ENCODE measurements at places on chromosomes 6 and 20. TPM values are rescaled to one million over a fixed set of nuclear protein-coding genes. Genes with fewer than 3 reads are reported as not detected.

Gene PTGIS
- total RNA-seq: 0.10 TPM

Gene MCHR2
- not detected for total RNA-seq

Gene SLC12A5
- total RNA-seq: 3.1 TPM

Gene SYCP2
- total RNA-seq: 0.13 TPM

Gene CST4
- total RNA-seq: not detected

DNA sequence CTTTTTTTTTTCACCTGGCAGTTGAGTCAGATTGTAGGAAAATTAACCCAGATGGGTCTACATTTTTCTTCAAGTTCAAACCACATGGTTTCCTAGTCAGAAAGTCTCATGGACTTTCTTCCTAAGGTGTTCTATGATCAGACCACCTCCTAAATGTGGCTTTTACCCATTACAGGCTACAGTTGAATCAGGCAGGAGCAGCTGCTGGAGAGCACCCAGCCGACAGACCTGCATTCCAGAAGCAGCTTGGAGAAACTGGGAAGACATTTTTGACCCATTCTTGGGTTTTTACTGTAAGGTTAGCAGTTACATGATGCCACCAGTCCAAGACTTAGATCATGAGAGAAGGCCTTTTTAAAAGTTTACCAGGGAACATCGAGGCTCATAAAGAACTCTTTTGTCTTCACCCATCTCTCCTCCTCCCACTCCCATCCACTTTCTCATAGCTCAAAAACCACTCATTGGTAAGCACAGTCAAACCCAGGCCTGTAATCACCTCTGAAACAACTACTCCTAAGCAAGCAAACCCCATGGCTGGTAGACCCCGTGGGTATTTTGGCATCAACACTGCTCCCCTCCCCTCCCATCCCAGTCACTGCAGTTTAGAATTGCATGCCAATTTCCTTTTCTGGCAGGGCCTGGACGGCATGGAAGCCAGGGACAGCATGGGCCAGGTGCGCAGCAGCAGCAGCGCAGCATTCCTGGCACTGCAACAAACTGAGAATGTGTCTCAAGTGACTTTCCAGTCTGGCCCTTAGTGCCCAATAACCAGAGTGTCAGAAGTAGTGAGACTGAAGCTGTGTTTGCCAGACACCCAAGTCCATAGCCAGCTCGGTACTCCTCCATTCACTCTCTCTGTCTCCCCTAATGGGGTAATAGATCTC, 113.7 kb downstream of the CLIC5 start:
- H3K27me3 ChIP-seq: no peaks in the 10 kb centered on the region
- no peak for DNase-seq
- H3K4me1 ChIP-seq: no peaks in the 10 kb centered on the region
- no peak overlapping the region for H3K27ac ChIP-seq
- no peak overlapping the region for H3K4me3 ChIP-seq

GRCh38 chr6:41780551-41781365, at the start of gene PRICKLE4:
Gene PRICKLE4, plus strand, starts transcription at chr6:41780782. Its CDS starts 2,692 bp downstream, at chr6:41783474.
- peak within 1 kb of the TSS; percentile 74 for H3K4me3 ChIP-seq
- no peak for DNase-seq
- no peak within 1 kb of the TSS for H3K27ac ChIP-seq

DNA sequence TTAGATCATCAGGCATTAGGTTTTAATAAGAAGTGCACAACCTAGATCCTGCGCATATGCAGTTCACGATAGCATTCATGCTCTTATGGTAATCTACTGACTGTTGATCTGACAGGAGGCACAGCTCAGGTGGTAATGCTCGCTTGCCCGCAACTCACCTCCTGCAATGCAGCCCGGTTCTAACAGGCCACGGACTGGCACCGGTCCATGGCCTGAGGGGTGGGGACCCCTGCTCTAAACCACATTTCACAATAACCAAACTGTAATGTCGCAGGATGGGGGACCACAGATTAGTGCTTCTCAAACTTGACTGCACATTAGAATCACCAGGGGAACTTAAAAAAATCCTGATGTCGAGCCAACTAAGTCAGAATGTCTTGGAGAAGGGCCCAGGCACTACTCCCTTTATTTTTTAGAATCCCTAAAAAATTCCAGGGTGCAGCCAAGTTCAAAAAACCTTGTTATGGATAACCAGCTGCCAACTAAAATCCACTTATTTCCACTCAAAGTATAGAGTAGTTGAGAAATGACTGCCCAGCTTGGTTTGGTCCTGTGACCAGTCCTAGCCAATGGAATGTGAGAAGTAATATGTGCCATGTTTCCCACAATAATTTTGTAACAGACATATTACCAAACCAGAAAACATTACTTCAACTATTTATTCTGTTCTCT, 3.1 kb downstream of the SHPRH start:
- no peaks in the 10 kb centered on the region for H3K36me3 ChIP-seq
- H3K27ac ChIP-seq: no peak overlapping the region
- H3K27me3 ChIP-seq: no peaks in the 10 kb centered on the region

DNA sequence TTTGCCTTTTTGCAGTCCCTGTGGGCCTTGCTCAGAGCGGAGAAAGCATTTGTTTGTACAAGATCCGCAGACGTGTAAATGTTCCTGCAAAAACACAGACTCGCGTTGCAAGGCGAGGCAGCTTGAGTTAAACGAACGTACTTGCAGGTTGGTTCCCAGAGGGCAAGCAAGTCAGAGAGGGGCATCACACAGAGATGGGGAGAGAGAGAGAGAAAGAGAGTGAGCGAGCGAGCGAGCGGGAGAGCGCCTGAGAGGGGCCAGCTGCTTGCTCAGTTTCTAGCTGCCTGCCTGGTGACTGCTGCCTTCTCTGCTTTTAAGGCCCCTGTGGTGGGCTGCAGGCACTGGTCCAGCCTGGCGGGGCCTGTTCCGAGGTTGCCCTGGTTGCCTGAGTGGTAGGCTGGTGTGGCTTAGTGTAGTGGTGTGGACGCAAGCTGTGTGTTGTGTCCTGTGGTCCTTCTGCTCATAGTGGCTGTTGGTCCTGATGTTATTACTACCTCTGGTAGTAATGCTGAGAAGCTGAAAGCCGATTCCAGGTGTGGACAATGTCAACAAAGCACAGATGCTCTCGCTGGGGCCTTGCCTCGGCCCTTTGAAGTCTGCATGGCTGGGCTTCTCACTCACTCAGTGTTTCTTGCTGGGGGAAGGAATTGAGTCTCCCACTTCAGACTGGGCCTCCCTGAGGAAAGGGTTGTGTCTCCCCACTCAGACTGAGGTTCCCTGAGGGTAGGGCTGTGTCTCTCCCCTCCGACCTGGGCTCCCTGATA, 12.1 kb downstream of the VEGFA start:
- H3K27ac ChIP-seq: no peak overlapping the region
- no peak for DNase-seq
- no peak overlapping the region for H3K4me3 ChIP-seq
- peaks cover 25% of the 10 kb centered on the region for H3K36me3 ChIP-seq

- peak; percentile 43 for DNase-seq
- H3K4me3 ChIP-seq: peak overlapping the region; percentile 96
- peak overlapping the region; percentile 97 for H3K27ac ChIP-seq
- peaks cover 6% of the 10 kb centered on the region for H3K36me3 ChIP-seq
These were observed 1.4 kb downstream of the AKIRIN2 start for GRCh38 chr6:87700397-87701343.

- no peaks in the 10 kb centered on the region for H3K36me3 ChIP-seq
- H3K27me3 ChIP-seq: no peaks in the 10 kb centered on the region
- H3K27ac ChIP-seq: no peak overlapping the region
- no peaks in the 10 kb centered on the region for H3K4me1 ChIP-seq
These were observed 729.1 kb upstream of the NRSN1 start for GRCh38 chr6:23396949-23397348.

- no peak overlapping the region for H3K27ac ChIP-seq
- no peaks in the 10 kb centered on the region for H3K27me3 ChIP-seq
- no peak overlapping the region for H3K4me3 ChIP-seq
- H3K4me1 ChIP-seq: no peaks in the 10 kb centered on the region
- DNase-seq: peak; percentile 50
These were observed 531.3 kb upstream of the JAG1 start for GRCh38 chr20:11204926-11205768.

DNA sequence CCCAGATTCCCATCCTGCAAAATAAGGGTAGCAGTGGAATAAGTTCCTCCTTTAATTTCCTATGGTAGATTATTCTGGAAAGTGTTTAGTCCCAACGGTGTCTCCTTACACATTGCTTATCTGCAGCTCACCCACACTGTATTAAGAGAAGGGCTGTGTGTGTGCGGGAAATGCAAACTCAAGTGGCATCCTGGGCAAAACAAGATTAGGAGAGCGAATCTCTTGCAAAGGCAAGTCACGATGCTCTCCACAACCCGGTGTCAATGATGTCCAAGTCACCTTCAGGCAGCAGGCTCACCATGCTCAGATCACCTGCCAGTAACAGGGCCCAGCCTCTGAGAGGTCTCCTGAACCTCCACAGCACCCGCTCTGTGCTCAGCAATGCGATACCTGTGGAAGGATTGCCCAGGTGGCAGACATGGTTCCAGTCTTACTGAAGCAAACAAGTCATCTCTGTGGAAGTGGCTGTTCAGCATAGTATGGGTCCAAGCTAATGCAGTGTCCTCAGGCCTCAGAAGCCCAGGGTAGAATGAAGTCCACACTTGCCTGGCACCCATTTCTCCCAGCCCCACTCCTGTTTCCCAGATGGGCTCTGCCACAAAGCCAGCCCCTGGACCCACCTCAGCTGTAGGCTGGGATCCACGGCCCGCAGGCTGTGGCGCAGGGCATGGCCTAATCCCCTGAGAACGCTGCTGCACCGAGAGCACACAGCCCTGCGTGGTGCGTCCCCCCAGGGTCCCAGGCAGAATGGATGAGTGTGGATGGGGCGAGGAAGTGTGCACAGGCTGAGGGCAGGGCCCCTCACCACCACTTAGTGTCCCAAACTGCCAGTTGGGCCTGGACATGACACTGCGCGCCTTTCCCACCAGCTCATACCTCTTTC, 101.2 kb downstream of the PXDC1 start:
- H3K4me1 ChIP-seq: no peaks in the 10 kb centered on the region
- H3K36me3 ChIP-seq: no peaks in the 10 kb centered on the region
- no peak overlapping the region for H3K4me3 ChIP-seq
- H3K27ac ChIP-seq: no peak overlapping the region

- H3K27ac ChIP-seq: no peak overlapping the region
- no peaks in the 10 kb centered on the region for H3K4me1 ChIP-seq
- DNase-seq: no peak
- H3K4me3 ChIP-seq: no peak overlapping the region
- no peaks in the 10 kb centered on the region for H3K27me3 ChIP-seq
These were observed 49.9 kb downstream of the FAM50B start for GRCh38 chr6:3899061-3899460.

DNA sequence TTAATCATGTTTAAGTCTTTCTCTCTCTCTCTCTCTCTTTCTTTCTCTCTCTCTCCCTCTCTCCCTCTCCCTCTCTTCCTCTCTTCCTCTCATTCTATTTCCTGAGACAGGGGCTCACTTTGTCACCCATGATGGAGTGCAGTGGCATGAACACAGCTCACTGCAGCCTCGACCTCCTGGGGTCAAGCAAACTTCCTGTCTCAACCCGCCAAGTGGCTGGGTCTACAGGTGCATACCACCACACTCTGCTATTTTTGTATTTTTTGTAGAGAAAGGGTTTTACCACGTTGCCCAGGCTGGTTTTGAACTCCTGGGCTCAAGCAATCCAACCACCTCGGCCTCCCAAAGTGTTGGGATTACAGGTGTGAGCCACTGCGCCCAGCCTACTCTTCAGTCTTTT, 15.7 kb upstream of the RPS10 start:
- DNase-seq: no peak
- H3K4me3 ChIP-seq: no peak overlapping the region
- no peaks in the 10 kb centered on the region for H3K27me3 ChIP-seq
- H3K27ac ChIP-seq: no peak overlapping the region
- no peaks in the 10 kb centered on the region for H3K36me3 ChIP-seq

GRCh38 chr6:112841553-112842329, 494.6 kb downstream of the RFPL4B start:
- peak overlapping the region; percentile 24 for H3K27ac ChIP-seq
- DNase-seq: peak; percentile 9
- no peak overlapping the region for H3K4me3 ChIP-seq
- H3K4me1 ChIP-seq: peaks cover 14% of the 10 kb centered on the region

DNA sequence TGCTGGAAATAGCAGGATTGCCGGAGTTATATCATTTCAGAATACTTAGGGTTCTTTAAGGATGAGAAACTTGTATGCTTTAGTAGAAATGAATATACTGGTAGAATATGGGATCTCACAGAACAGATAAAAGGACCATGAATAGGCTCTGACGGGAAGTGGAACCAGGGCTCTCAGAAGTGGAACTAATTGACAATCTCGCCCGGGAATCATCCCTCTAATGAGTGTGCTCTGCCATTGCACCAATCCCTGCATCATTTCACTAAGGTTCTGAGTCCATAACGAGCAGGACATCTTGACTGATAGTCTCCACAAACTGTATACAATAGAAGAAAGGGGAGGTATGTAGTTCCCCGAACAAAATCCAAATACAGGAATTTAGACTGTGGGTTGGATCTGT, 150.1 kb downstream of the COL9A1 start:
- H3K27ac ChIP-seq: no peak overlapping the region
- H3K27me3 ChIP-seq: no peaks in the 10 kb centered on the region
- H3K4me3 ChIP-seq: no peak overlapping the region
- H3K36me3 ChIP-seq: no peaks in the 10 kb centered on the region
- H3K4me1 ChIP-seq: no peaks in the 10 kb centered on the region

- no peak for DNase-seq
- H3K36me3 ChIP-seq: no peaks in the 10 kb centered on the region
- H3K27me3 ChIP-seq: no peaks in the 10 kb centered on the region
These were observed 481.1 kb downstream of the BMP2 start for GRCh38 chr20:7248281-7249201.

DNA sequence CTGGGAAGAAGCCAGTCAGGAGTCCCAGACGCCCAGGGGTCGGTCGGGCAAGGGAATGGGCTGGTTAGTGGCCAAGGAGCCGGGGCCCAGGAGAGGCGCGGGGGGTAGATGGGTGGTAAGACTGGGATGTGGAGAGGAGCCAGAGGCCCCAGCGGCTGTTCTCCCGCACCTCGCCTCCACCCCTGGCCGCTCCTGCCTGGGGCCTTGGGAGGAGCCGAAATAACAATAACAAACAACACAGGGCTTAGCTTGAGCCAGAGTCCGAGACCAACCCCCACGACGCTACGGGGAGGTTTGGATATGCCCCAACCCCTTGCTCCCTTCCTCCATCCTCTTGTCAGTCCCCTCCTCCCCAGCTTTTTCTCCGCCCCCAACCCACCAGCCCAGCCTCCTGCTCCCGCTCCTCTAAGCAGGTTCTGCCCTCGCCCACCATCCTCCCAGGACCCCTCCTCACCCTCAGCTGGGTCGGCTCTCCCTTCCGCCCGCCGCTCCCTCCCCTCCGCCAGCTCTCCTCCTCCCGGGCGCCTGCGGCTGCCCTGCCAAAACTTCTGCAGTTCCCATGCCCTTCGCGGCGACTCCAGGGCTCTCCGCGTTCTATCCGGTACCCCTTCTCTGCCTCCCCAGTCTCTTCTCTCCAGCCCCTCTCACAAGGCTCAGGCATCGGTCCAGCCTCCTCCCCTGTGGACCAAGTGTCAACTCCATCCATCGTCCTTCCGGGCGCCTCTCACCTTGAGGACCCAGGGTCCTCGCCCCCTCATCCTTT, 1.1 kb downstream of the RNF39 start:
- no peak overlapping the region for H3K4me3 ChIP-seq
- peaks cover 19% of the 10 kb centered on the region for H3K27me3 ChIP-seq
- no peaks in the 10 kb centered on the region for H3K4me1 ChIP-seq
- no peak for DNase-seq
- no peak overlapping the region for H3K27ac ChIP-seq
- no peaks in the 10 kb centered on the region for H3K36me3 ChIP-seq

GRCh38 chr6:100300221-100300736, 164.4 kb downstream of the SIM1 start:
- no peaks in the 10 kb centered on the region for H3K36me3 ChIP-seq
- no peaks in the 10 kb centered on the region for H3K4me1 ChIP-seq
- H3K27ac ChIP-seq: no peak overlapping the region
- no peak overlapping the region for H3K4me3 ChIP-seq

All from GM12878 (cell line).